Hematopoietic multipotent progenitor cell treated with erythropoietin and hydrocortisone succinate and interleukin-3 and kit ligand, for 15 days (in vitro differentiated cells): ENCODE measurements at places on chromosomes 2 and 18.

DNA sequence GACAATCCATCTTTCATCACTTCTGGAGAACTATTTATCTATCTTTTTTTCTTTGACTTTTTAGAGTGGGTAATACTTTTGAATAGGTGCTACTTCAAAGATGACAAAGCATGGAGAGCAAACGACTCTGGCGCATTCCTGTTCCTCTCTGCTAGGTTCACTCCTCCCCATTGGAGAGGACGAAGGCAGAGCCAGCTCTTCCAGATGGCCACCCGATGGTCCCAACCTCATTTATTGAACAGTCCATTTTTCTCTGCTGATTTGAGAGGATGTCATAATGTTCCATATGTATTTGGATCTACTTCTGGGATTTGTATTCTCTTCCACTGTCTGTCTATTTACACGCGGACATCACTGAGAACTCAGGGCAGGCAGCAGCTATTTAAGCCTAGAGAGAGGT, 284.3 kb upstream of the CXCR4 start:
- DNase-seq: no peak

DNA sequence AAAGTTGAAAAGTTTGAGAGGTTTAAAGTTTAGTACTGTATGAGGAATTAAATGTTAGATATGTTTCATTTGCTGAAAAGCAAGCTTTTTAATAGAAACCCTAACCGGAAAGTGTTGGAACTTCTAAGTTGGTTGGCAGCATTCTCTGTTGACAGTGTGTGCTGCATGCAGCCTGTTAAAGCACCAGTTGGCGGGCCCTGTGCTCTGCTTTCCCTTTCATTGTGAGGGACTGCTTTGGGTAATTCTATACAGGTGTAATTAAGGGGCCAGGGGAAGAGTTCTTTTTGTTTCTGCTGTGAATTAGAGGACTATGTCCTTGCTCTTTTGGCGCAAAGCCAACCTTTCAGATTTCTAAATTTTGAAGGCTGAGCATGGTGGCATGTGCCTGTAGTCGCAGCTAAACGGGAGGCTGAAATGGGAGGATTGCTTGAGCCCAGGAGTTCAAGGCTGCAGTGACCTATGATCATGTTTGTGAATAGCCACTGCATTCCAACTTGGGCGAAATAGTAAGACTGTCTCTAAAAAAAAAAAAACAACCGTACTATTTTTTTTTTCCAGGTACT, 20.1 kb downstream of the PLEKHB2 start:
- DNase-seq: no peak

DNA sequence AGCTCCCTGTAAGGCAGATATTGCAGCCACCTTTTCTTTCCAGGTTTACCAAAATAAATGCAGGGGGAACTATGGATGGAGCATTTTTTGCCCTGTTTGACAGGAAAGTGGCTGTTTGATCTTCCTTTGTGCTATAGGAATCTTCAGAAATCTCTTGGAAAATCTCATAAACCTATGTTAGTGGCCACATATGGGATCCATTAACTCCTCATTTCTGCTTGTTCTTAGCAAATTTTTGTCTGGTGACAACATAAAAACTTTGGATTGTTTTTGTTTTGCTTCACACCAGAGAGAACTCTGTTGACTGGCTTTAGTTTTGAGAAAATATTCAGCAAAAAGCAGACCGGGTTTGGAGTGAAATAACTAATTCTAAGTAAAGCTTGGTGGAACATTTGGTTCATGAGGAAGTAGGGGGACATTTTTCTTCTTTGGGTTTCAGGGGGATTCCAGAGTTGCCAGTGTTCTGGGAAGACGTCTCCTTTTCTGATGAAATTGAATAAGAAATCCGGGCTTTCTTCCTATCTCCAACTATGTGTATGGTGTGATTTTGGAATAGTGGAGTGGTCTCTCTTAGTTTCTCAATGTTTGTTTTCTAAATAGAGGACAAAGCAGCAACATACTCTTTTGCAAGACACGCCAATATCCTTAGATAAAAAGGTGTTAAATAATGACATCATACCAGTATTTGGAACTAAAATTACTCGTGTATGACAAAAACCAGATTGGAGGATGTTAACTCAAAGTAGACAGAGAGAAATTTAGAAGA, 174.4 kb downstream of the ICOS start:
- no peak for DNase-seq

DNA sequence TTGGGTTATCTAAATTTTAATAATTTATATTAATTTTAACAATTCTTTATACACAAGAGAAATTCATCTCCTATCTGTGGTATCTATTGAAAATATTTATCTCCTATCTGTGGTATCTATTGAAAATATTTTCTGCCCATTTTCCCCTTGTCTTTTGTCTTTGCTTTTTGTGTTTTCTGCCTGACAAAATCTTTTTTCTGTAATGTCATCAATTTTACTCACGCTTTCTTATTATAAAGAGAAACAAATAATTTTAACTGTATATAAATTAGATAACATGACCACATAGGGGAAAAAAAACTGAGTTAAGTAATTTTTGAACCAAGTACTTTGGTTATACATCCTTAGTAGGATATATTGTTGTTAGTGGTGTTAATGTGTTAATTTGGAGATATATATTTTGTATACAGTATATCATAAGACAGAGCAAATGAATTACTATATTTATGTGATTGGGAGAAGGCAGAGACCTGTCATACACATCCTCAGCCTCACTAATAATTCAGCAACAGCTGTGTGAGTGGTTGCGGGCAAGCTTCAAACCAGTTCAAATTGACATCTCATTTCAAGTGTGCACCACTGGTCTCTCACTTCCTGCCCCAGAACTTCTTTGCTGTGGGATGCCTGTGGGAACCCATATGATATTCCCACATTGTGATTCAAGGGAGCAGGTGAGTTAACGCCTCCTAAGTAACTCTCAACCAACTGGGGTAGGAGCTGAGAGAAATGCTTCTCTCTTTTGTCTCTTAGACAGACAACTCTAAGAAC, 292.4 kb downstream of the SP3 start:
- DNase-seq: no peak

GRCh38 chr2:75375646-75376582, 176.6 kb upstream of the TACR1 start:
- DNase-seq: no peak

DNA sequence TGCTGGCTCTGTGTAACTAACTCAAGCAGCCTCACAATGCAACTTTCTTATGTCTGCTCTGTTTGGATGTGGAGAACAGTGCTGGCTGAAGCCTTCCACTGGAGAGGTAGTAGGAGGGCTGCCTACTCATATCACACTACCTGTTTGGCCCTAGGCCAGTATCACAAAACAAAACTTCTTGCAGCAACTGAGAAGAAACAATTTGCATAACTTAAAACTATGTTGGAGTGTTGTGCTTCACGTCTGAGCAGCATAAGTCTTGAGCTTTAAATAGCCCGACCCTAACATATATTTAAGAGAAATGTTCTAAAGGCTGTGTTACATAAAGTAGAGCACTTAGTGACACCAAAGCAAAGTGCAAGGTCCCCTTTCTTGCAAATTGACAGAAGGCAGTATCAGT, 204.9 kb upstream of the ACVR2A start:
- no peak for DNase-seq

- DNase-seq: no peak
These were observed 25.5 kb downstream of the SP5 start for GRCh38 chr2:170740660-170741059.
